ENCODE measurements at places on chromosomes 6 and 20. TPM values are rescaled to one million over a fixed set of nuclear protein-coding genes. Genes with fewer than 3 reads are reported as not detected.

The TEAD3 gene
- total RNA-seq, result 15.4 TPM

The EMILIN3 gene
- total RNA-seq, result not detected

The DDR1 gene
- 144 TPM for total RNA-seq

DNA sequence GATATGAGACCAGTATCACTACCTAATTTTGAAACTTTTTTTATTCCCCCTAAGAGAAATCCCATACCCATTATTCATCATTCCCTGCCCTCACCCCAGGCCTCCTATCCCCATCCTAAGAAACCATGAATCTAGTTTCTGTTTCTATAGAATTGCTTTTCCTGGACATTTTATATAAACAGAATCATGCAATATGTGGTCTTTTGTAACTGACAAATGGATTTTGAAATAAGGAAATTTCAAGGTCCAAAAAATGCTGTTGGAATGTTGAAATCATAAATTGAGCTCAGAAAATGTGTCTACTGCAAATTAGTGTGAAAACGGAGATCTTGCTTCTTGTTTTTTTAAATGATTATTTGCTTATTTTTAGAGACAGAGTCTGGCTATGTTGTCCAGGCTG, 25.1 kb downstream of the RNF217 start:
- DNase-seq, result no peak

- DNase-seq, result peak; percentile 44
Observed at GRCh38 chr6:106421496-106421895, 61.0 kb downstream of the CRYBG1 start.

GRCh38 chr6:82205930-82206392, 41.6 kb downstream of the IBTK start:
- no peak for DNase-seq

DNA sequence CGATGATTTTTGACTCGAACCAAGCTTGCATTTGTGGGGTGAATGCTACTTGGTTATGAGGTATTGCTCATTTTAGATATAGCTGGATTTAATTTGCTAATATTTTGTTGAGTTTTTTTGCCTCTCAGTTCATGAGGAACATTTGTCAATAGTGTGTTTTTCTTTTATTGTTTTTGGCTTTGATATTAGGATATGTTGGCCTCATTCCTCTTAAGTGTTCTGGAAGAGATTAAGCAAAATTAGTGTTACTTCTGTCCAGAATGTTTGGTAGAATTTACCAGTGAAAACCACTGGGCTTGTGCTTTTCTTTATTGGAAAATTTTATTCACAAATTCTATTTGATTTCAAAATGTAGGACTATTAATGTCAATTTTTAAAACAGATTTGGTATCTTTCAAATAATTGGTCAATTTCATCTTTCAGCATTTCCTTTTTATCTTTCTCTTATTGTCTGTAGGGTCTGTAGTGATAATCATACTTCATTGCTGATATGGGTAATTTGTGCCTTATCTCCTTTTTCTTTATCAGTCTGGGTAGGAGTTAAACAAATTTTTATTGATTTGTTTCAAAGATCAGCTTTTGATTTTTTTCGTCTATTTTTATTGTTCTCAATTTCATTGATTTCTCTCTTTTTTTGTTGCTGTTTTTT, 14.1 kb downstream of the AIG1 start:
- DNase-seq, result no peak

- no peak for DNase-seq
Observed at GRCh38 chr6:103367212-103367611, 1492.5 kb downstream of the HACE1 start.

DNA sequence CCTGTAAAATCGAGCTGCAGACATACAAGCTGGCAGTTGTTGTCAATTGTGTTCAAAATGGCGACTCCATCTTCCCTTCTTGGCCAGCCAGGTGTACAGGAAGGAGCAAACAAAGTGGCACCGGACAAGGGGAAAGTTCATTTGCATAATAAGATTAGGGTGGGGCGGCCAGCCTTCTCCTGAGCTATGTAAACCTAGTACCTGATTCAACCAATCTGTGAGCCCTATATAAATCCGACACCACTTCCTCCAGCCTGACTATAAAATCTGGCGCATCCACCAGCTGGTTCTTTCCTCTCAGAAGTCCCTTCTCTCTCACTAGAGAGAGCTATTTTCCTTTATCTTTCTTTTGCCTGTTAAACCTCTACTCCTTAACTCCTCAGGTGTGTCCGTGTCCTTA, 8.1 kb upstream of the HBS1L start:
- DNase-seq, result peak; percentile 77

Data from PC-3 (cell line).